ENCODE measurements at places on chromosomes 12 and 14.

GRCh38 chr12:108668542-108668941 lies 34.8 kb upstream of the SELPLG start:
- no peak for DNase-seq

DNA sequence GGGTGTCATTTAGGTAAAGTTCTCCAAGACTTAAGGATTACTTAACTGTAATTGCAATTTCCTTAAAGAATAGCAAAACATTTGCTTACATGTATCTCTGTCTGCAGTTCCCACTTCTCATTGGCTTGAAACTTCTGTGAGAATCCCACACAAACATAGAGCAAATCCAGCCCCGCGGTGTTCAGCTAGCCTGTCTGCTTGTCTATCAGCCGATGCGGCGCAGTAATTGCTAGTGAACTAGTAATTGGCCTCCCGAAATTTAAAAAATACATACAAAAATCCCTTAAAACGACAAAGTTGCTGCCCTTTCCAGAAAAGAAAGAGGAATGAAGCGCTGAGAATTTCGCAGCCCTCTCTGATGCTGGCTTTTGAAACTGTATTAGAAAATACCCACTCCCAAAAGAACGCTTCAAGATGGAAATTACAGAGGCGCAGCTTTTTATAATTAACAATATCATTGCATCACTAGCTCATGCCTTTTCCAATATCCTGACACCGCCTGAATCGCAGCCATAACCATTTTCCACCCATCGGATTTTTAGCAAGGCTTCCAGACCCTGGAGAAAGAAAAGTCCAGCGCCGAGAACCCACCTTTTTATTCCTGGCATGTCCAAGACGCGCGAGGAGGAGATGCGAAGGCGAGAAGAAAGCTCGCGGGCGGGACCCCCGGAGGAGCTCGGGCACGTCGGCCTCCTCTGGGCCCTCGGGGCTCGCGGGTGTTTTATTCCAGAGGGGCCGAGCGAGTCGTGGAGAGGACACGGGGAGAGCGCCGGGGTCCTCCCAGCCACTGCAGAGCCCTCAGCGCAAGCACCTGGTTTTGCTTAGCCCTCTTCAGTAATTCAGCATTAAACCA lies 646 bp downstream of the FBLN5 start:
- no peak for DNase-seq

DNA sequence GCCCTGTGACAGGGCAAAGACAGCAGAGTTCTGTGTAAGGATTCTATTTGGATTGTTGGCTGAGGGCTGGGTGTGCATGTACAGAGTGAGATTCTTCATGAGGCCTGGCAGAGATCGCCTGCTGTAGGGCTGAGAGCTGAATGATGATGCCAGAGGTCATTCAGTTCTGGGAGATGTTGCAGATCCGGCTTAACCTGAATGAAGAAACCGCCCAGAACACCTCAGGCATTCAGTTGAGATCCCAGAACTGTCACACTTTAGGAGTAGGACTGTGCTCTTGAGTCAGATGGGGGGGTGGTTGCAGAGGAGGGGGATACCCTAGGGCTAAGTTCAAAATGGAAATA lies 5.8 kb upstream of the EVL start:
- DNase-seq: no peak

DNA sequence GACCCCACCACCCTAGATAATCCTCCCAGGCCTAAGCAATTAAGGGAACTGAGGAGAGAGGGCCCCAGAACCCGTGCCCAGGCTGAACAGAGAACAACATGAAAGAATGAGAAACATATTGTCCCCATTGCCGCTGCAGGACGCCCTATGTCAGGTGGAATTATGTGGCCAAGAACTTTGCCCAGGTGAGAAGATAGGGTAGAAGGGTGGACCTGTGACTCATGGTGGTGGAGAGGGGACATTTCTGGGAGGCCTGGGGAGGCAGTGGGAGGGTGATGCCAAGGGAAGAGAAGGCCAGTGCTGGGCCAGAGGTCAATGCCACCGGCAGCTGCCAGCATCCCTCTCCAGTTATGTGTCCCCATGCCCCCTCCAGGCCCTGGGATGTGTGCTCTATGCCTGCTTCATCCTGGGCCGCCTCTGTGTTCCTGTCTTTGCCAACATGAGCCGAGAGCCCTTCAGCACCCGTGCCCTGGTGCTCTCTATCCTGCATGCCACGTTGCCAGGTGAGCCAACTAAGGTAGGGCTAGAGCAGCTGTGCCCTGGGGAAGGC lies 15.5 kb downstream of the SOAT2 start:
- no peak for DNase-seq

- DNase-seq: no peak
Measured at GRCh38 chr14:69260190-69260860, 367 bp downstream of the GALNT16 start.

GRCh38 chr14:60989599-60989998 lies 8.6 kb downstream of the SLC38A6 start:
- DNase-seq: no peak

- no peak for DNase-seq
Measured at GRCh38 chr12:1767407-1768090, 52.8 kb upstream of the LRTM2 start.

- DNase-seq: no peak
Measured at GRCh38 chr14:50475460-50475859, 56.9 kb downstream of the MAP4K5 start.

DNA sequence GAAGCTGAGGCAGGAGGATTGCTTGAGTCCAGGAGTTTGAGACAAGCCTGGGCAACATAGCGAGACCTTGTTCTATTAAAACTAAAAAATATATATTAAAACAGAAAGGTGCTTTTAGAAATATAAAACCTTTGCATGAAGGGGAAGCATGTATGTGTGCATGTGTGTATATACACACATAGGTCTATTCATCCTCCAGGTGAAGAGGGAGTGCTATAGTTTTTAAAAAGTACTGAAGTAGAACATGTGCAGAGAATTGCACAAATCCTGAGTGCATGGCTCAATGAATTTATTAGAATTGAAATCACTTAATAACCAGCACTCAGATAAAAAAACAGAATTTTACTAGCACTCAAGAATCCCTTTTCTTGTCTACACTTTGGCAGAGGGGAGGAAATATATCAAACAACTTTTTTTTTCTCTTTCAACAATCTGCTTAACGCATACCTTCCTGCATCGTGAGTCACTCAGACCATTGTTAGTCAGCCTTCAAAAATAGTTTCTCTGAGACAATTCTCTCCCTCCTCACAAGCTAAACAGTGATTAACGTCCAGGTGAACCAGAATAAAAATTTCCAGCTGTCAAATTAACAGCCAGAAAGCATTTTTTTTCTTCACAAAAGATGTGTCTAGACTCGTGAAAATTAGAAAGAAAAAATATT lies 17.7 kb upstream of the NEDD1 start:
- DNase-seq: no peak

GRCh38 chr12:47218191-47218654 lies 138.5 kb upstream of the AMIGO2 start:
- DNase-seq: no peak

- DNase-seq: no peak
Measured at GRCh38 chr14:52840877-52841276, 49.5 kb upstream of the GNPNAT1 start.

DNA sequence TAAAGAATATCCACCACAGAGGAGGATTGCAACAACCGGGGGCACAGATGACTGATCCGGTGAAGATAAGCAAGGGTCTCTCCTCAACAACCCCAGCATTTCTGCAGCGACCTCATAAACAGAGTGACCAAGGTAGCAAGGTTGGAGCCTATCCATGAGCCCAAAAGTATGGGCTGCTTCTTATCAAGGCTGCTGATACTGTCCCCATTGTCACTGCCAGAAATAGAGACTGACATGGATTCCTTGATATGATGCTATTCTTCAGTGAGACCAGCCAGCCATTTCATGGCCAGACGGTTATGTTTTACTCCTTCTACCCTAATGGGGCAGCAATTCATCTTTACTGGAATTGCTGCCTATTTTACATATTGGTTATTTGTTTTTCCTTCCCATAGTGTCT lies 61.9 kb upstream of the ARHGAP5 start:
- DNase-seq: no peak

DNA sequence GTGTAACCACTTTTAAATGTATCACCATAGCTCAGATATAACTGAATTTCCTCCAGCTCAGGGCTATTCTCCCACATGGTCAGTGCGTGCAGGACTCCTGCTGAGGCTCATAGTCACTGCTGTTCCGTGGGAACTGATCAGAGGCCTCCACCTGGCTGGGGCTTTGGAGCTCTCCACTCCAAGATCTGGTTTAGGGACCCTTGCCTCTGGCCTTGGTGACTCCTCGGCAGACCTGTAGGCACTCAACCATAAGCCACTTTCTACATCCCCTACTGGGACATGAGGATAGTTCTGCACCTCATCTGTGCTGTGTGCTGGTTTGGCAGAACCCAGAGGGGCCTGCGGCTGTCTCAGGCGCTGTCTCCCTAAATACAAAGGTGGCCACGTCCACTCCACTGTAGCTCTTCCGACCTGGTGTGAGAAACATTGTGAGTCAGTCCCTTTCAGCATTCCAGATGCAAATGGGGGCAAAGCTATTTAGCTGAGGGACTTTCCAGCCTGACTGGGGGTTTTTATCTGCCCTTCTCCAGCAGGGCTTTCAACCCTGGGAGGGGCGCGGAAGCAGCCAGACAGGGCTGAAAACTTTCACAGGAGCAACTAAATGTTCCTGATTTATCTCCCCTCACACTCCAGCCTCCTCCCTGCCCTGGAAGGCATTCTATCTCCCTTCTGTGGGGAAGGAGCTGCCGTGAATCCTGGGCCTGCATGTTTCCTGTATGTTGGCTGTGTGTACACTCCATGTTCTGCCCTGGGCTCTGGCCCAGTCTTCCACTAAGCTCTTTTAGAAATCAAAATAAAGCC lies 218.3 kb upstream of the DAAM1 start:
- no peak for DNase-seq

GRCh38 chr12:94768398-94769046 lies 118.2 kb upstream of the TMCC3 start:
- no peak for DNase-seq

- DNase-seq: no peak
Measured at GRCh38 chr12:106427917-106428316, 70.4 kb downstream of the POLR3B start.

DNA sequence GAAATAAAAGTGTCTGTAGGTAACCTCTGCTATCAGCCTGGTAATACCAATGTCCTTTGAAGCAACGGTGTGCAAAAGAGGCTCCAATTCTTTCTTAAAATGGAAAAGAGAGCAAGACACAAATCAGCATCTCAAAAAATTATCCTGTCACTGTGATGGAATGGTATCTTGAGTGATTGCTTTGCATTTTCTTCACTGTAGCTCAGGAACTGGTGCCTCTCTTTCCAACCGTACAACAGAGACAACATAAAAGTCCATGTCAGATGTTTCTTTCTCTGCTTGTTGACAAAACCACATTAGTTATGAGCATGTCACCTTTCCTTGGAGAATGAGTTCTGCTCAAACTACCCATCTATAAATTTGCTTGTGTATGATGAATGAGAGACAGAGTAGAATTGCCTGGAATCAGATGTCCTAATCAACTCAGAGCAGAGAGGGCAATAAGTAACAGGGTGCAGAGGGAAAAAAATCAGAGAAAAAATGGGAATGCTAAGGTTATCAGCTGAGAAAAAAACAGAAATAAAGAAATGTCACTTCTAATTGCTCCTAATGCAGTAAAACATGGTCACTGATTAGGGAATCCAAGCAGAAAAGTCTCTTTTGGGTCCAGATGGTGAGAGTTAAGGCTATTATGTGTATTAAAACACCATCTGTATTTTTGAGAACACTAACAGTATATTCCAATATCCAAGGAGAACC lies 465.0 kb upstream of the ATP2B1 start:
- DNase-seq: no peak

- DNase-seq: no peak
Measured at GRCh38 chr12:12788675-12789368, 3.4 kb downstream of the APOLD1 start.

DNA sequence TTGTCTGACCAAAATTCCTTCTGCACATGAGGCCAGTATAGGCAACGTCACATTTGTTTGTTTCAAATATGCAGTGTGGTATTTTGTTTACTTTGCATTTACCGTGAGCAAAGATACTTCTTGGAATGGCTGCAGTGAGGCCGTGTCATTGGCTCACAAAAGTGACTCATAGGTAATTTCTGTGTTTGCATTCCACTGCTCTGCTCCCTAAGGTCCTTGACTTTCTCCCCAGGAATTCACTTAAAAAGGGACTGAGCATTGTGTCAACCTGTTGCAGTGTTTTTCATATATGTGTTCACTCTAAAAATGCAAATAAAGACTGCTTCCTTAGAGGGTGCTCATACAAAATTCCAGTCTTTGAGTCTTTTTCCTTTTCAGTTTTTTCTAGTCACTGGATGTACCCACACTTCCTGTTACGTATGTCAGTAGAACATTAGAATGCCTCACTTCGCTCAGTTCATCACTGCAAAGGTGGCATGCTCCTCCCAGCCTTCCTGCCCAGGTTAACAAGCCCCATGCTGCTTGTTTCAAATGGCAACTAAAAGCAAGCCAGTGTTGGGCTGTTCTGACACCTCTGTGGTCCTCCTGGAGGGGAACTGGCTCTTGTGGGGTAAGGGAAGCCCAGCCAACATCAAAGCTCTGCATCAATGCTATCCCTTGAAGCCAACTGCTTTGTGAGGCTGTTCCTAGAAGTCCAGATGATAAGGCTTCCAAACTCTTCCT lies 9.1 kb downstream of the C12orf76 start:
- DNase-seq: no peak

DNA sequence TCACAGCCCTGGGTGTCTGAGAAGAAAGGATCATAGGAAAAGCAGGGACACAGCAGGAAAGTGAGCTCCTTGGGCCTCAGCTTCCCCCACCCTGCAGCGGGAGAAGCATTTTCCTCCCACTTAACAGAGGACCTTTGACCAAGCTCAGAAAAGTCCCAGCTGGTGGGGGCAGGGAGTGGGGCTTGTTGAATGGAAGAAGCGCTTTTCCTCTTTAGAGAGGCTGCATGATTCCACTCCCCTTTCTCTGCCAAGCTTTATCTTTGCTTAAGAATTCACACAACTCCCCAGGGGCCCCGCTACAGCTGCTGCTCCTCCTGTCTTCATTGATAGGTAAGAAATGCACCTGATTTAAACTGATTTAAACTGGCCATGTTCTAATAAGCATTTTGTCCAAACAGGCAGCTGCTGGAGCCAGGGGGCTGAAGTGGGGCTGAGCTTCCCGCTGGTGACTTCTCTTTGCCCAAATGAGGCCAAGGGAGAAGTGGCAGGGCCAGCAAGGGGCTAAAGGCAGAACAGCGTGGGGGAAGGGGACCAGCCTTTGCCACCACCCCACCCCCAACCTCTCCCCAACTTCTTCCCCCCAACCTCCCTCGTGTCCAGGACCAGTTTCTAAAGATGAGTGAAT lies 1.7 kb upstream of the PAPLN start:
- peak; percentile 77 for DNase-seq

- DNase-seq: no peak
Measured at GRCh38 chr12:114958538-114958937, 274.6 kb upstream of the TBX3 start.

- peak; percentile 56 for DNase-seq
Measured at GRCh38 chr12:68317047-68317667, 15.0 kb downstream of the MDM1 start.

DNA sequence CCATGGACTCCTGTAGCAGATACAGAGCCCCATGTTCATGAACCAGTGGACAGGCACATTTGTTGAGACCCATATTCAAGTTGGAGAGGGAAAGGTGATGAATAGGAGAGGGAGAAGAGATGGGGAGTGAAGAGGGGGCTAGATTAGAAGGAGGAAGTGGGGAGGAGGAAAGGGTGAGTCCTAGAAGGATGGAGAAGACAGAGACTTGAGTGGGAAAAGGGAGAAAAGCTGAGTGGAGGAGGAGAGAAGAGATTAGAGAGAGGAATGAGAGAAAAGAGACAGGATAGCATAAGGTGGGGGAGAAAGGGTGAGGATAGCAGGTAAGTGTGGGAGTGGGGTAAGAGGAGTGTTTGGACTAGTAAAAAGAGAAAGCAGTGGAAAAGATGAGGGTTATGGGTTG lies 4.9 kb upstream of the ASIC1 start:
- DNase-seq: no peak

GRCh38 chr12:78778339-78778738 lies 86.2 kb upstream of the SYT1 start:
- no peak for DNase-seq
